ENCODE measurements at places on chromosomes 3 and 15.

GRCh38 chr15:68679961-68680371, 101.2 kb downstream of the CORO2B start:
- no peak for DNase-seq

DNA sequence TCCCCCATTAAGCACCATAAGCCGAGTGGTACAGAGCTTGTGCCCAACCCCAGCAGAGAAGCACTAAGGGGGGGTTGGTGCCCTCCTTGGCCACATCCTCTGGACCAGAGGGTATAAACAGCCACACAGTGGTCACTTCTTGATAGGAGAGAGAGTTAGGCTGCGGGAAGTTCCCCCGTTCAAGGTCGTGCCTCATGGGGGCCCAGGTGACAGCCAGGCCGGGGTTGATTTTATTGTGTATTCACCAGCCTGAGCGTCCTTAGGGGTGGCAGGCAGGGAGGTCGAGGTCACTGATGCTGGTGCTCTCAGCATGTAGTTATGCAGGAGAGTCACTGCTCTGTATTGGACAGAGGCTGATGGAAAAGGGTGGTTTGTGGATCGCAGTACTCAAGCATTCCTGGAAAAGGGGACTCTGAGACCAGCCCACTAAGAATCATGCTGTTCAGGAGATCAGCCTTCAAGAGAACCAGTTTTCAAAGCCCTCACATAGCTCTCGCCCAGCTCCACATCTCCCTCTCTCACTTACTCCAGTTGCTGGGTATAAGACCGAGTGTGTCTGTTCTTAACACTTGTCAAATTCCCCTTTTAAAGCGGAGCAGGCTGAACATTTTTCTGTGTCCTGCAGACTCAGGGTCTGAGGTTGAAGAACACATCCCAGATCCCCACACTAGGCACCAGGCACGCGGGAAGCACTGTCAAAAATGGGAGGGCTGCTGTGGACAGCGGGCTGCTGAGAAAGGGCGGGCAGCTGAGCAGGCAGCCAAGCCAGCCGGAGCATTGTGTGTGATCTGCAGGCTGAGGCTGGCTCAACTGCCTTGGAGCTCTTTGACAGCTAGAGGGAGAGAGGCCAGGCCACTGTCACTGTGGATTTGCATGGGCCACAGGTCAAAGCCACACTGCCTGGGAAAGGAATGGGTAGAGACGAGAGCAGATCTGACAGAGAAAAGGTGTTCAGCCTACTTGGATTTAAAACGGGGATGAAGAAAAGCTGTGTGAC, 279.3 kb upstream of the LRRFIP2 start:
- no peak for DNase-seq

GRCh38 chr3:13198264-13198879, 125.1 kb upstream of the IQSEC1 start:
- DNase-seq = no peak

DNA sequence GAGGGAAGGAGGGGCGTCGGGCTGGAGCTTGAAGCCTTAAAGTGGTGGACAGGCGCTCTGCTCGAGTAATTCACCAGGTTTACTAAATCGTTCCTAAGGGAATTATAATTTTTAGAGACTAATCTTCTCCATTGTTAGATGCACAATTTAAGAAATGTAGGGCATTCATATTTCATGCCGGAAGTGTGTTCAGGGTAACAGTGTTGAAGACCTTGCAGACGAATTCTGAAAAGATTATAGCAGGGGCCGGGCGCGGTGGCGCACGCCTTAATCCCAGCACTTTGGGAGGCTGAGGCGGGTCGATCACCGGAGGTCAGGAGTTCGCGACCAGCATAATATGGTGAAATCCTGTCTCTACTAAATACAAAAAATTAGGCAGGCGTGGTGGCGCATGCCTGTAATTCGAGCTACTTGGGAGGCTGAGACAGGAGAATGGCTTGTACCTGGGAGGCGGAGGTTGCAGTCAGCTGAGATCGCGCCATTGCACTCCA, 365 bp upstream of the GTF2A2 start:
- no peak for DNase-seq

DNA sequence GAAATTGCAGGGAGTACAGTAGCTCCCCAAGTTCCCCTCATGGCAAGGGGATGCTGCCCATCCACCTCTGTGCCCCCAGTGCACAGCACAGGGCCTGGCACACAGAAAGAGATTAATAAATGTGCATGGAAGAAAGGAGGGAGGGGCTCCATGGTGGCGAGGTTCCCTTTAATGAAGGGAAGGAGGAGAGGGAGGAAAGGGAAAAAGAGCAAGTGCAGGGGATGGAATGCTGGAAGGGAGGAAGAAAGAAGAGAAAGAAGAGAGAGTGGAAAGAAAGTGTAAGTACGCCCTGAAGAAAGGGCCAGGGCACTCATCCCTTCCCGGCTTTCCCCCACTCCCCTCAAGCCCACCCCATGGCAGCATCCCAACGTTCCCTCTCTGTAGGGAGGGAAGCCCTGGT, 1.5 kb upstream of the VIPR1 start:
- no peak for DNase-seq

- DNase-seq = no peak
Observed at GRCh38 chr3:185552358-185552877, at the start of gene LIPH. Gene LIPH (minus strand): TSS chr3:185552588. CDS start chr3:185552471, 117 bp downstream.

DNA sequence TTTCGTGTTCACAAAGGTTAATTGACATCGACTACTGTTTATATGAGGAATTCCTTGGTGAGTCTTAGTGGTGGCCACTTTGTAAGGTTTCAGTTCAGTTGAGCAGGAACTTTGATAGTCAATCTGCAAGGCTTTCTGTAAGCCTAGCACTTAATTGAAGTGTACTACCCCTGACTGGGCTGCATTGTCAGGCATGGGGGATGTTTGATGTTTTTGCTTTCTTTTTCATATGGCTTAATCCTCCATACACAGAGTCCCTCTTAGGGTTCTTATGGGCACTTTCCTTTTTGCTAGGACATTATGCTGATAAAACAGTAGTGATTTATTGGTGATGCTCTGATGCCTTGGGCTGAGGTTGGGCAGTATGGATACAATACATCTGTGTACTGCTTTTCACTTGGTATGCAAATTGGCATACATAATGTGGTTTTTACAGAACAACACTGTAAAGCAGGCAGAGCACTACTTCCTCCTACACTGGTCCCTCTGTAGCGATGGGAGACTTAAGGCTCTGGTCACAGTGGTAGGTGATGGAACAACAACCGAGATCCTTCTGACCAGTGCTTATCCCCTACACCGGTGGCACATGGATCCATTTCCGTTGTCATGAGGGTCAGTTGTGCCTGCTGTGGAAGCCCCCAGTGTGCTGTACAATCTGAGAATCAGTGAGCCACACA, 261.0 kb downstream of the MFSD1 start:
- DNase-seq = no peak

GRCh38 chr3:100260081-100260684, 609 bp upstream of the TBC1D23 start:
- DNase-seq = no peak

GRCh38 chr15:84666373-84666772, 8.4 kb upstream of the NMB start:
- DNase-seq = no peak

GRCh38 chr3:26712211-26713026, 89.8 kb downstream of the LRRC3B start:
- no peak for DNase-seq

DNA sequence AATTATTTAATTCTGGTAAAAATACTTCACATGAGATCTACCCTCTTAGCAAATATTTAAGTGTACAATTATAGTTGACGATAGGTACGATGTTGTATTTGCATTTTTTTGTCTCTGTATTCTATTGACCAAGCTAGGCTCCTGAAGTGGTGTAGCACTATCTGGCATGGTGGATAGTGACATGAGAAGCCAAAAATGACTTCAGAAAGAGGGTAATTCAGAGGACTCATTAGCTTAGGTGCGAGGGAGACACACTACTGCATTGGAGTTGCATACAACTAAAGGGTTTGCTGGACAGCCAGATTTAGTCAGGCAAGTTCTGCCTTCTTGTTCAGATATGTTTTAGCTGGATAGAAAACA, 50.6 kb downstream of the KBTBD8 start:
- DNase-seq = no peak

DNA sequence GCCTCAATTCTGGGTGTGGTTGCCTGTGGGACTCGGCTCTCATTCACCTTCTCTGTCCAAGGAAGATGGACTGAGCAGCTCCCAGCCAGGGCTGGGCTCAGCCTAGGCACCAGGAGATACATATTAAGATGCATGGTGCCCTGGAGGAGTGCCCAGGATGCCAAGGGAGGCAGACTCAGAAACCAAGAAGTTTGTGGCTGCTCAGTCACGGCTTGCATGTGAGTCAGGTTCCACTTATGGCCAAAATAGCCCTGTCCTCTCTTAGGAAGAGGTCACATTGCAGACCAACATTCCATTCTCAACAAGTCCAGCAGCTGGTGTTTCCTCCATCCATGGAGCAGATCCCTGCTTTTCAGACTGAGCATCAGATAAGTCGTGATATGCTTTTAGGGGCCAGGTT, 21.8 kb downstream of the CDCP1 start:
- DNase-seq = no peak

DNA sequence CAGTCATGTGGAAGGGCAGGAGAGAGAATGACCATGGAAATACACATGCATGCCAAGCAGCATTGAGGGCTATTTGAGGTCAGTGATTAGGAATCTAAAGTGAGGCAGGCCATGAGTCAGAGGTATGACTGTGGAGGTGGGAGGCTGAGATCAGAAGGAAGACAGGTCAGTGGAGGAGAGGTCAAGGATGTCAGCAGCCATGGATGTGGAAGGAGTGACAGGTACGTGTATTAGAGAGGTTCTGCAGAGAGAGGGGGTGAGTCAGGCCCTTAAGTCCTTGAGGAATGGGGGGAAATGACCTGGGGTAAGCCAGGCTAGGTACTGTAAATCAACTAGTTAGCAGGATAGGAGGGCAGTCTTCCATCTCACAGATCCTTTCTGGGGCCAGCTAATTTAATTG, 166.6 kb downstream of the ANO10 start:
- DNase-seq = no peak

DNA sequence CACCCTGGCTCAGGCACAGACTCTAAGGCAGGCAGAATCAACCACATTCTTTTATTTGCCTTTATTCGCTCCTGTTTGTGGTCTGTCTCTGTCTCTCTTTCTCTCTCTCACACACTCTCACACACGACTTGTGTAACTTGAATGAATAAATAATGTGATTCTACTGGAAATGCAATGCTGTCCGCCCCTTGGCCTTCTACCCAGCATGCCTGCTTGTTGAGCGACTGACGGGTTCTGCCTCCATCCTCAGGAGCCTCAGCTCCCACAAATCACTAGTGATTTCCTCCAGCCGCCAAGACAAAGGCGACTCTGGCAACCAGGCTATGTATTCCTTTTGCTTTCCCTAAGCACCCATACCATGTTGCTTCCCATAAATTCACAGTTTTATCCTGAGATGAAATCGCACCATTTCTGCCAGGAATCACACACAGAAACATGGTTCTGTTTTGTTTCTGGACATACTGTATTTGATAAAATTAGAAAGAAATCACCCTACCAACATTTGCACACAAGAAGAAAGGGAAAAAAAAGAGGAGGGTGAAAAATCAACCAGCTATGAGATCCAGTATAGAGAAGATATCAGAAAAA, 460.8 kb downstream of the MAGI1 start:
- DNase-seq = no peak

DNA sequence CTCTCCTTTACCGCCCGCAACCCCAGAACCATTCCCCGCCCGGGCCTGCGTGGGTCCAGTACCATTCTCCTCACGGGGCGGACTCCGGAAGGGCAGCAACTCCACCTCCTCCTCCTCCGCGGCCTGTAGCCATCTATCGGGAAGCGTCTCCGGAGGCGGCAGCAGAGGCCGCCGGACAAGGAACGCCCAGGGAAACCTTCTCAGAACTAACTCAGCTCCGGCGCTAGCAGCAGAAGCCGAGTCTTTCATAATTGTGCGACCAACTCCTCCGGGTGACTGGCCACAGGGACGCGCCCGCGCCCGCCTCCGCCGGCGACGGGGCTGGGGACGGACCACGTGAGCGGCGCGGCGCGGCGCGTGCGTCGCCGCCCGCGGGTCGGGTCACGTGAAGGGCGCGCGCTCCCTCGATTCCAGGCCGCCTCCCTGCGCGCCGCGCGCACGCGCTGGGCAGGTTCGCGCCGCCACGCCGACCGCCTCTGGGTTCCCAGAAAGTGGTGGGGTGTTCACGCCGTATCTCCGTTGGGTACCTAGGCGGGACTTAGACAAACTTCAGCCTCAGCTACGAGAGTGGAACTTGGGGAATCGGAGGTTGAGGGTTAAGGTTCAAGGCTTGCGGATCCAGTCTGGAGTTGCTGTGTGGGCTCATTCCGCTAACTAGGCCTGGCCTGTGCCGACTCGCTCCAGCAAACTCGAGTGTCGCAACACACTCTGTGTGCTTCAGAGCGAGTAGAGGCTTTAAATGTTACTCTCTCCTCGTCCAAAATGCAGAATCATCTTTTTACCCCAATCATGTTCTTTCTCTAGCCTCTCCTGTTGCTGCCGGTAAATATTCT, at the start of gene TRPM7:
Gene TRPM7 (minus strand): TSS at position 329 of the 833 bp plus-strand sequence. CDS start 264 bp downstream, at position 65.
- peak; percentile 91 for DNase-seq

GRCh38 chr15:83364501-83364900, 80.0 kb upstream of the BNC1 start:
- no peak for DNase-seq

DNA sequence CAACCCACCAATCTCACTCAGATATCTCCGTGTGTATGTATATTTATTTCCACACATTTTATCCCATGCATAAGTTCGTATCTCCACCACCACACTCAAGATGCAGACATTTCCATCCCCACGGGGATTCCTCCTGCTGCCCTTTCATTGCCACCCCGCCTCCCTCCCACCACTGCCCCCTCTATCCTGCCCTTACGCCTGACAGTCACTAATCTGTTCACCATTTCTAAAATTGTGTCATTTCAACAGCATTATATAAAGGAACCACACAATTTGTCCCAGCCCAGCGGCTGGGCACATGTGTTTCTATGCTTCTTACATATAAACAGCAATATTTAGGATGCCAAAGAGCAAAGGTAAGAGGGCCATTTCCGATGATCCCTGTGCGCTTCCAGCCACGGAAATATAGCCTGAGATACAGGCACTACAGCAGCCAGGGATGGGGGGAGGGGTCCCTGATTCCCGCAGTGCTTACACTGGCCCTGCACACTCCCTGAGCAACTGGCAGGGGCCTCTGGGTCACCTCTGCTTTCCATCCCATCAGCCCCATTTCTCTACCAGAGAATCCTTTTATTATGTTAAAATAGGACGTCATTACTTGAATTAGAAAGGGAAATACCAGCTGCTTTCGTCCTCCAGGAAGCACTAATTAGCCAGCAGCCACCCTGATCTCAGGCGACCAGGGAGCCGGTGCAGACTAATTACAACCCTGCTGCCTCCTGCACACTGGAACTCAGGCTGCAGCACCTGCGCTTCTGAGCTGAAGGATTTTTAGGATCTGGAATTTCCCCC, 372.0 kb upstream of the ATP10A start:
- DNase-seq = no peak

Measured in T-cell (primary cell).